RPMI7951 (cell line): ENCODE measurements at places on chromosomes 2 and 18.

DNA sequence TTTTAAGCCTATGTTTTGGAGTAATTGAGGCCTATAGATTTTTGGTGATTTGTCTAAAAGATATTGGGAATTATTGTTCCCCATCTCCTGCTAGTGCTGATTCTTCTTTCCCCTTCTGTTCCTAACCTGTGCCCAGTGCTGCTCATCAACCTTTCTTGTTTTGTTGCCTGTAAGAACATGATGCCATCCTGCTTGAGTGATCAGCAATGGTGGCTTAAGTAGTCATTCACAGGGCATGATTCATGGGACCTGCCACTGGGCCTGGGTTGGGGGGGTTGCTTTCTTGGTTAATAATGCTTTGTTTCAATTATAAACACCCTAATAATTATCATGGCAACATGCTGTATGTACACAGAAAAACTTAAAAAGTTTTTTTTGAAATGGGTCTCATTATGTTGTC is 562.9 kb upstream of the SETBP1 start:
- no peak for DNase-seq

GRCh38 chr2:127580167-127581049 is 44.9 kb downstream of the MYO7B start:
- DNase-seq = no peak

- no peak for DNase-seq
Measured at GRCh38 chr2:34570266-34570872, 971.3 kb upstream of the FAM98A start.

DNA sequence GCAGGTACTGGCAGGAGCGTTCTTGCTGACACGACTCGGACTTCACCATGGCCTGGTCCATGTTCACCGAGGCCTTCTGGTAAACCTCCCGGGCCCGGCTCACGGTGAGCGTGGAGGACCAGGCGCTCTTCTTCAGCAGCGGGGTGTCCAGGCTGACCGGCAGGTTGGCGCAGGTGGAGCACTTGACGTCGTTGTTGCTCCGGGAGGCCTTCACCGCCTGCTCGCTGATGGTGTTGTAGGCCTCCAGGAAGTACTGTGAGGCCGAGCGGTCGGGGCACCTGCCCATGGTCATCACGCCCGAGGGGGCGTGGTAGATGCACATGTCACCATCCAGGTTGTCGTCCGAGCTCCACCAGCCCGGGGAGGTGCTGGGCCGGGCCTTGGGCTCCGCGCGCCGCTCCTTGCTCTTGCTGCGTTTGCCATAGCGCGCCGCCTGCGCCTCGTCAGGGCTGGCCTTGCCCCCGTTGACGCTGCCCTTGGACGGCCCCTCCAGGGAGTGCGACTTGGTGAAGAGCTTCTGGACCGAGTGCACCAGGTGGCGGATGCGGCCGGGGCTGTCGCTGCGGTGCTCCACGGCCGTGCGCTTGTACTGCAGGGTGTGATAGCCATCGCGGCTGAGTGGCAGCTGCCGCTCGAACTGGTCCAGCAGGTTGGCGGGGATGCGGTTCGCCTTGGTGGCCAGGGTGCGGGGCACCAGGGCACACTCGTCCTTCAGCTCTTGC is 429.3 kb downstream of the TGIF1 start:
- no peak for DNase-seq

DNA sequence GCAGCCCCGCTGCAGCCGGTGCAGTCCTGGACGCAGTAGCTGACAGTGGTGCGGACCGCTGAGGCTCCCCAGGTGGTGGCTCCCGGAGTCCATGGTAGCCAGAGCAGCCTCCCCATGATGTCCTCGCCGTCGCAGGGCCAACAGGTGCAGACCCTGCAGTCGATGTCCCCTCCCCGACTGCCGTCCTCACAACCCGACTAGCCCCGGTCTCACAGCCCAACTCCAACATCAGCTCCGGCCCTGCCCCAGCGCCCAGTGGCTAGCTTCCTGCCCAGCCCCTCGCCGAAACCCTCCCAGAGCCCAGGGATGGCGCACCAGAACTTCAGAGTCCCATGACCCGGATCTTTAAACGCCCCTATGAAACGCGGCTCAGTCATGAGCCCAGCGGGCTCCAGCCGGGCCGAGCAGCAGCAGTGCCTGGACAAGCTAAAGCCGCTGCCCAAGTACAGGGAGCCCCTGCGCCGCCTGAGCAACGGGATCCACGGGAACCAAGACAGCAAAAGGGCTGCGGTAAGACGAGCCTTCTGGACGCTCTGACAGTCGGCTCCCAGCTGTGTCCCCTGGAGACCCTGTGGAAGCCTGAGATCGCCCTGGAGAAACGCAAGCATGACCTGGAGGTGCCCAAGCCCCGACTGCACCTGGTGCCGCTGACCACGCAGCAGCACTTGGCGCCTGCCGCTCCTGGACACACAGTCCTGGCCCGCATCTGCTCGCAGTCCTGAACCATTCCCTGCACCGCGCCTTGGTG is 53.8 kb upstream of the TUBA3E start:
- no peak for DNase-seq

DNA sequence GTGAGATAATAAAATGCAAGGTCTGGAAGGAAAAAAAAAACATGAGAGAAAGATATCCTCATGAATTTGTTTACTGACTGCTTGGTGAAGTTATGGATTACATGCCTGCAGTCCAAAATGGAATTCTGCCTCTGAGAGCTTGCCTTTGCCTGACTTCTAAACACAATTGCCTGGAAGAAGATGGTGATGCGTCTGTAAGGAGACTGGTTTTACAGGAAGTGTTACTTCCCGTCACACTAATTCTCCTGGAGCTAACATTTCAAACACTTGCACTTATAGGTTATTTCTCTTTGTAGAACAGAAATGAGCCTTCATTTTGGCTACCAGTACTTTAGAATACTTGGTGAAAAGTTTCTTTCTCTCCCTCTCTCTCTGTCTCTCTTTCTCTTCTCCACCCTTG is 884.3 kb downstream of the TSN start:
- no peak for DNase-seq

GRCh38 chr18:26853401-26853800 is 12.1 kb downstream of the AQP4 start:
- no peak for DNase-seq

GRCh38 chr2:51706220-51706619 is 674.3 kb upstream of the NRXN1 start:
- DNase-seq = no peak

- DNase-seq = peak; percentile 31
Measured at GRCh38 chr2:157625296-157625695, 3.4 kb downstream of the ACVR1C start.

- peak; percentile 90 for DNase-seq
Measured at GRCh38 chr2:9699139-9700108, 68.6 kb upstream of the YWHAQ start.

DNA sequence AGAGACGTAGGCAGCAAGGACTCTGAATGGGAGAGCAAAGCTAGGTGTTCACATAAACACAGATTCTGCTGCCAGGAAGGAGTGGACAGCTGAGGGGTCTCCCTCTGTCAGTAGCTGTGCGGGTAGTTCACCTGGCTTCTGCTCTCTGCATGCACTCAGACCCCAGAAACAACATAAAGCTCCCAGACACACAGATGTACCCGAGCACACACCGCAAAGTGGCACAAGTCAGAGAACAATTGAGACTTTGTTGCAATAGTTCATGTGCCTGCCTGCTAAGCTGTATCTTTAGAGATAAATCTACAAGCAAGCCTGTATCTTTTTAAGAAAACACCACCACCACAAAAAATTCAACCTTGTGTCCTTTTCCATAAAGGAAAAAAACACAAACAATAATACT is 420.0 kb upstream of the ST6GAL2 start:
- no peak for DNase-seq

GRCh38 chr2:26612522-26613240 is 28.5 kb downstream of the CIB4 start:
- no peak for DNase-seq

- no peak for DNase-seq
Measured at GRCh38 chr2:216344950-216345300, 27.4 kb downstream of the MARCHF4 start.

DNA sequence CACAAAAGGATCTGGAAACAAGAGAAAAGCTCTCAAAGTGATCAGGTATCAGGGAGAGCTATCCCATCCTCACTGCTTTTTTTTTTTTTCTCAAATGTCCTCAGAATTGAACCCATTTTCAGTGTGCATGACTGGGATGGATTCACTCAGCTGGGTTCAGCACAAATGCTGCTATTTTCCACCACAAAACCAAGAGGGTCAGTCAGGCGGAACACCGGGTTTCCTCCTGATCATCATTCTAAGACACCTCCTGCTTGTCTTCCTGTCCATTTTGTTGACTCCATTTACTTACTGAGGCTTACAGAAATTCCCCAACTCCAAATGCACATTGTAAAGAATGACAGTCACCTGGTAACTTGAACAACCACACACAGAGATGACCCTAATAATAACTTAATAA is 39.9 kb downstream of the CYRIA start:
- no peak for DNase-seq

- peak; percentile 49 for DNase-seq
Measured at GRCh38 chr2:223943561-223944008, 1.6 kb downstream of the WDFY1 start.

DNA sequence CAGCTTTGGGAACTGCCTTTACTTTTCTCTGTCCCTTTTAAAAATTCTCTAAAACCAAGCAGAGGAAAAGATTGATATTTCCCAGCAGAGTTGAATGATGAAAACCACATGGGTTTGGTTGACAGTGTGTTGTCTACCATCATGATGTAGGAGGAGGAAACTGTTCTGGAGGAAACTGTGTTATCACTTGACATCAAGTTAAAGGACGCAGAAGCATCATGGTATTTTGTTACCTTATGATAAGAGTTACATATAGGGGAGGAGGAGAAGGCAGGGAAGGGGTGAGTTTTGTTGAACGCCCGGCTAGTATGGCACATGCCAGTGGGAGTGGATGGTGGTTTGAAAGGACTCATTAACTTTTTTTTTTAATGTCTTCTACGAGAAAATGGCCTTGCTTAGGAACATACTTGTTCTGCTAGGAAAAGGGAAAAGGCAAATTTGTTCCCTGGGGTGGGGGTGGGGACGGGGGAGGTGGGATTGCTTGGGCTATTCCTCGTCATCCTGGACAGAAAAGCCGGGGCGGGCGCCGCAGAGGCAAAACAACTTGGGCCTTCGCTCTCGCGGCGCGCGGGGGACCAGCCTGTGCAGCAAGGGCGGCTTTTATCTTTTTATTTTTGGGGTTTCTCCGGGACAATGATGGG is 766 bp downstream of the TMEM17 start:
- peak; percentile 6 for DNase-seq

- DNase-seq = peak; percentile 26
Measured at GRCh38 chr2:75787532-75788132, 76.9 kb upstream of the GCFC2 start.

- peak; percentile 10 for DNase-seq
Measured at GRCh38 chr18:56035546-56035945, 447.6 kb upstream of the TCF4 start.

DNA sequence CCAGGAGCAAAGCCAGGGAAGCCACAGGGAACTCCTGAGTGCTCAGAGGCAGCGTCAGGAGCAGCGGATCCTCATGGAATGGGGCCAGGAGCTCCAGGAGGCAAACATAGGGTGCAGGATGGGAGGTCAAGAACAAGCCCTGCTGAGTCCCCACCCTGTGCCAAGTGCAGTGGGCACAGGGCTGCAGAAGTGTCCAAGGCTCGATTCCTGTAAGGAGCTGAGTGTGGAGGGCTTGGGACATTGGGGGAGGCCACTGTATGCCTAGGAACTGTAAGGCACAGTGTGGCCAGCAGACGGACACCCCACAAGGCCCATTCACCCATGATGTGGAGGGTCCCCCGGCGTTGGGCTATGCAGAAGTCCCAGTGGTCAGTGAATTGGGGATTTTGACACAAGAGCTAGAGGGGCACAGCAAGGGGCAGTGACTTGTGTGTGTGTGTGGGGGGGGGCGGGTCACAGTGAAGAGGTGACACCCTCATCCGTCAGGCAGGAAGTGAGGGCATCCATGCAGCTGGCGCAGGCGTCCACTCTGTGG is 55.6 kb downstream of the ACKR3 start:
- DNase-seq = no peak
